ENCODE measurements at places on chromosomes 13 and 19. TPM values are rescaled to one million over a fixed set of nuclear protein-coding genes. Genes with fewer than 3 reads are reported as not detected.

GRCh38 chr19:41457241-41457640 is 14.3 kb downstream of the ERICH4 start:
- no peak for DNase-seq

GRCh38 chr13:38223089-38223488 is 126.6 kb upstream of the UFM1 start:
- DNase-seq, result no peak

GRCh38 chr19:17237747-17238706 is 7.7 kb downstream of the NR2F6 start:
- no peak for DNase-seq

DNA sequence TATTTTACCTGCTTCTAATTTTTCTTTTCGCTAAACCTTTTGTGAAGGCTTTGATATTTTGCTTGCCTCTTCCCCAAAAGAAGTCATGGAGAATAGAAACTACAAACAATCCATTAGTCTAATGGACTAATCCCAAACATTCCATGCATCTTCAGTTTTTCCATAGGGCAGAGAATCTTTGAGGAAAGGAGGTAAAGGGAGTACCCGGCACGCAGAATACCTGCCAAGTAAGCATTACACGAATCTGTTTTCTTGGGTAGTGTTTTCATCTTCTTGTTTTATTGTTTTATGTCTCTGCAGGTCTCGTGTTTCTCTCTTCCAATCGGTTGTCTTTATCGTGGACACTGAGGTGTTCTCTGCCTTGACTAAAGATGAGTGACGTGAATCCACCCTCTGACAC is at the start of gene NLRP8:
Gene NLRP8, plus strand, starts transcription at position 301 of the 400 bp plus-strand sequence.
- no peak for DNase-seq

CLEC17A gene
- total RNA-seq, result 0.16 TPM

SLC8A2 gene
- 0.41 TPM for total RNA-seq

All from activated naive CD4-positive, alpha-beta T cell treated with anti-CD3 and anti-CD28 coated beads, Interleukin-2, amount 50 U/mL, for 72 hours (primary cell).